ENCODE measurements at places on chromosomes 2 and 18.

GRCh38 chr18:67710639-67711038, 194.1 kb upstream of the DSEL start:
- peak; percentile 15 for DNase-seq

DNA sequence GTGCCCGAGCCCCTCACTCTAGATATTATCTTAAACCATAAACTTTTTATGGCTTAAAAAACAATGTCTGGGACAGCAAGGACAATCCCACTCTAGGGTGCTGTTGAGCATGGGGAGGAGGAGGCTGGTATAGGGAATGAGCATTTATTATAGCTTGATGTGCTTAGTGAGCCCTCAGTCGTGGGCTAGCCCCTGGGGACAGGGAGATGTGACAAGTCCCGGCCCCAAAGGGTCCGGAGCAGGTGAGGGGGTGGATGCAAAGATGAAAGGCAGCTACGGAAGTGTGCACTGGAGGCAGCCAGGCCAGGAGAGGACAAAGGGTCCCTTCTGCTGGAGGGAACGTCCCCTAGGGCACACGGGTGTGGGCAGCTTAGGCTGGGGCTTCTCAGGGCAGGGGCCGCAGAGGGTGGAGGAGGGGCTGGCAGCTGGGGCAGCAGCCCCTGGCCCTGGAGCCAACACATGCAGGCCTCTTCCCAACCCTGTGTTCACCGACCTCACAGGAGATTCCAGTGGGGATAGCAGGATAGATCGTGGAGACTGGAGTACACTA, 106.3 kb upstream of the GPC1 start:
- no peak for DNase-seq

DNA sequence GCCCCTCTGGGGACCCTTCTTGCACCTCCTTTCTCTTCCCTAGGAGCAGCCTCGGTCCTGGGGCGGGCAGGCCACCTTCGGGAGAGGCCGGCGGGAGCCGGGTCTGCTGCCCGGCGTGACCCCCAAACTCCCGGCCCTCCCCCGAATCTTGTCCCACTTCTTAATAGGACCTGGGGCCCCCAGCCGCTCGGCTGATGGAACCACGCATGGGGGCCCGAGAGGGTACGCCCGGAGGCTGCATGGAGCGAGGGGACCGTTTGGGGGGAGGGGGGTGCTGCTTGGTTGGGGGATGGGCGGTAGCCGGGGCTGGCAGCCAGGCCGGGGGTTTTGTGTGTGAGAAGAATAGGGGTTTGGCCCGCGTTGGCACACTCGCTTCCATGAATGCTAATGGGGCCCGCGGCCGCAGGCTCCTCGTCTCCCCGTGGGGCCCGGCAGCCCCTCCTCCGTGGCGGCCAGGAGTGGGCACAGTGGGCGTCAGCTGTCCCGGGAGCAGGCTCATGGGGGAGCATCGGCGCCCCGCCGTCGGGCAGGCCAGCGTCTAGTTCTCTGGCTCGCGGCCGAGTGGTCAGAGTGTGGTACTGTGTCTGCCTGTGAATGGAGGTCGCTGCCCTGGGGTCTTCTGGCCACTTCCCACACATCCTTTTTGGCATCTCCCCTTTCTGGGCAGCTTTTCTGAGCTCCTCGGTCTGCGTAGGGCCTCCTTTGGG, 1.0 kb downstream of the GAREM2 start:
- no peak for DNase-seq

GRCh38 chr2:166984797-166985196, 96.5 kb downstream of the XIRP2 start:
- DNase-seq = no peak

- no peak for DNase-seq
Measured at GRCh38 chr18:55385770-55386169, 202.2 kb downstream of the TCF4 start.

DNA sequence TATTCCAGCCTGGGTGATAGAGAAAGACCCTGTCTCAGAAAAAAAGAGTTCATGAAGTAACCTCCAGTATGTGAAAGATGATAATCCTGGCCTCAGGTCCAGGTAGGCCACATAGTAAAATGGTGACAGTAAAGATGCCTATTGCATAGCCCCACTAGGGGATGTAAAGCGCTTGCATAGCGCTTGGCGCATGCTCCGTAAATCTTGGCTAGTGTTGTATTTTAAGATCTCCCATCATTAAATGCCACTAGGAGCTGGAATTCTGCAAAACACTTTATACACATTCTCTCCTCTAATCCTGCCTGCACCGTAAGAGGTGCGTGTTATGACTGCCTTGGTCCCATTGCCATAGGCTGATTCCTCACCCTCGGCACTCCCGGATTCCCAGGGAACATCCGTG, 153.6 kb downstream of the TFCP2L1 start:
- no peak for DNase-seq

DNA sequence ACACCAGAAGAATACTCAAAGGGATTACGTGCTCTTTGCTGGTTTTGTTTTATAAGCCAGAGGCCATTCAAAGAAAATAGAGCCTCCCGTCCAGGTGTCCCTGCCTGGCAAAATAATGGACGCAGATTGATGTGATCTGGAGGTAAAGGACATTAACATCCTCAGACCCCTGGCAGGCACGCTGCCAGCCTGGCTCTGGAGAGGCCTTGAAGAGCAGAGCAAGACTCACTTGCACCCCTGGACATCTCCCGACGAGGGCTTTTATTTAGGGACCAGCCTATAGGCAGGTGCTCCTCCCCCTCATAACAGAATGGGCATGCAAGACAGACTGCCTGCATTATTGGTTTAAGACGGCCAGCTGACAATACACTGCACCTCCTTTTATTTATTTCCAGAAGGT, 291.3 kb downstream of the BCL11A start:
- DNase-seq = no peak
